ENCODE measurements at places on chromosomes 1 and 21. TPM values are rescaled to one million over a fixed set of nuclear protein-coding genes. Genes with fewer than 3 reads are reported as not detected.

DYNLT4 gene
- 2.0 TPM for total RNA-seq

ANGEL2 gene
- 36.8 TPM for total RNA-seq

DNAJC6 gene
- total RNA-seq: 3.0 TPM

OR2G6 gene
- not detected for total RNA-seq

NUF2 gene
- 35.6 TPM for total RNA-seq

C1orf185 gene
- total RNA-seq: not detected

CFHR5 gene
- not detected for total RNA-seq

HTR6 gene
- not detected for total RNA-seq

DCST1 gene
- not detected for total RNA-seq

F11R gene
- 69.2 TPM for total RNA-seq

ANKRD35 gene
- total RNA-seq: 0.40 TPM

ASAP3 gene
- 12.8 TPM for total RNA-seq

ANGPTL7 gene
- total RNA-seq: not detected

VPS45 gene
- total RNA-seq: 47.8 TPM

C1orf94 gene
- not detected for total RNA-seq

ACTL8 gene
- not detected for total RNA-seq
